ENCODE measurements at places on chromosomes 16 and 17.

DNA sequence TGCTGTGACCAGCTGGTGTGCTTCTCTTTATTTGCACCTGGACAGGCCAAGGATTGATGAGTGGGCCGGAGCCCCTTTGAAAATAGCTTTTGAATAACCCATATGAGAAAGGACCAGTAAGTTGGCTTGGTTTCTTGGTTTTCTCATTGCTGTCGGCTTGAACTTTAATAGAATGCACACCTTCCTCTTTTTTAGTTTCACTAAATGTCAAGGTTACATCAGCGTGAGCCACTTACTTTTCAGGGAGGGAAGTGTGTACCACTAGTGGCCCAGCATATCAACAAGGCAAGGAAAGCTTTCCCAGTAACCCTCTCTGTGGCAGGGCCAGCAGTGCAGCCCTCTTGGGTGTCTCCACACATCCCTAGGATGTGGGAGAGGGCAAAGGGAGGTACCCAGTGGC lies 433.3 kb downstream of the CA10 start:
- no peak overlapping the region for H3K4me3 ChIP-seq
- DNase-seq, result no peak
- H3K4me1 ChIP-seq, result no peaks in the 10 kb centered on the region
- peaks cover 4% of the 10 kb centered on the region for H3K27me3 ChIP-seq

DNA sequence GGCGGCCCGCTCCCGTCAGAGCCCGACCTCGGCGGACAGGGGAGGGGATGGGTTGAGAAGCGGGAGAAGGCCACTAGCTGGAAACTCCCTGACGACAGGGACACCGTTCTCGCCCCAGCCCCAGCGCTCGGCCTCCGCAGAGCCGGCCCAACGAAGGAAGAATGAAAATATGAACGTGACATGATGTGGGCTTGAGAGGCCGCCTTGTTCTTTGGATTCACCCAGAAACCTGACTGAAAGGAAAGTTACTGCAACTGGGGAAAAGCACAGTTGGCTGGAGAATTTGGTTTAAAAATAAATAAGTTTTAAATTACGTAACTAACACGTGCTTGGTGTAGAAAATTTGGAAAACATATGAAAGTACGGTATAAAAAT lies 21.1 kb downstream of the NPTX1 start:
- H3K27me3 ChIP-seq, result peaks cover 38% of the 10 kb centered on the region
- H3K4me1 ChIP-seq, result peaks cover 57% of the 10 kb centered on the region

GRCh38 chr16:49269201-49269600 lies 12.4 kb downstream of the CBLN1 start:
- H3K27me3 ChIP-seq, result peaks cover 66% of the 10 kb centered on the region
- peaks cover 11% of the 10 kb centered on the region for H3K4me1 ChIP-seq
- no peak overlapping the region for H3K27ac ChIP-seq
- no peak for DNase-seq

- peaks cover 4% of the 10 kb centered on the region for H3K36me3 ChIP-seq
- H3K4me1 ChIP-seq, result peaks cover 25% of the 10 kb centered on the region
- peaks cover 11% of the 10 kb centered on the region for H3K27me3 ChIP-seq
- H3K4me3 ChIP-seq, result no peak overlapping the region
Measured at GRCh38 chr16:84032458-84033178, 10.0 kb downstream of the SLC38A8 start.

DNA sequence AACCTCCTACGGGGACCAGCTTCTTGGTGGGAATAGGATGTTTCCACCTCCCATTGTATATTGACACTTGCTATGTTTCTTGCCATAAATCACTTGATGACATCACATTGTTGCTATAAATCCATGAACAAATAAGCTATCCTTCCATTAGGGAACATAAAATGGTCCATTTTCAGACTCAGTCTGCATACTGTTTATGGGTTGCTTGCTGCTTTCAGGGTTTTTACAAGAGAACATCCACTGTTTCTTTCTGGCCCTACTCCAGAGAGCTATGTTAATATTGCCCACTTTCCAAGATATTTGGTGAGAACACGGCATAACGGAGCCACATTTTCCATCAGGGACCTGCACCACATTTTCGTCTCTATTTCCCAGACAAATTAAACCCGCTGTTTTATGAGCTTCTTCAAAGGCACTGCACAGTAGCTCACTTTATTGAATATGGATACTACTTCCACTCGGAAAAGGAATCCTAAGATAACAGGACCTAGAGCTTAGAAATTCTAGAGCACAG lies 800.2 kb downstream of the KCNJ2 start:
- no peak overlapping the region for H3K27ac ChIP-seq
- DNase-seq, result no peak
- no peaks in the 10 kb centered on the region for H3K27me3 ChIP-seq
- no peak overlapping the region for H3K4me3 ChIP-seq

GRCh38 chr17:33163533-33164168 lies 129.4 kb downstream of the ASIC2 start:
- H3K27ac ChIP-seq, result no peak overlapping the region
- DNase-seq, result no peak
- H3K27me3 ChIP-seq, result peaks cover 3% of the 10 kb centered on the region
- no peak overlapping the region for H3K4me3 ChIP-seq
- H3K4me1 ChIP-seq, result peaks cover 16% of the 10 kb centered on the region
- no peaks in the 10 kb centered on the region for H3K36me3 ChIP-seq

GRCh38 chr17:21381076-21381706 lies 5.0 kb downstream of the KCNJ12 start:
- no peak overlapping the region for H3K4me3 ChIP-seq
- DNase-seq, result no peak
- H3K4me1 ChIP-seq, result peaks cover 12% of the 10 kb centered on the region
- H3K36me3 ChIP-seq, result no peaks in the 10 kb centered on the region
- peaks cover 57% of the 10 kb centered on the region for H3K27me3 ChIP-seq

- no peak for DNase-seq
- H3K36me3 ChIP-seq, result no peaks in the 10 kb centered on the region
- H3K4me1 ChIP-seq, result peaks cover 18% of the 10 kb centered on the region
- no peak overlapping the region for H3K4me3 ChIP-seq
Measured at GRCh38 chr17:55430541-55431288, 9.1 kb upstream of the MMD start.

DNA sequence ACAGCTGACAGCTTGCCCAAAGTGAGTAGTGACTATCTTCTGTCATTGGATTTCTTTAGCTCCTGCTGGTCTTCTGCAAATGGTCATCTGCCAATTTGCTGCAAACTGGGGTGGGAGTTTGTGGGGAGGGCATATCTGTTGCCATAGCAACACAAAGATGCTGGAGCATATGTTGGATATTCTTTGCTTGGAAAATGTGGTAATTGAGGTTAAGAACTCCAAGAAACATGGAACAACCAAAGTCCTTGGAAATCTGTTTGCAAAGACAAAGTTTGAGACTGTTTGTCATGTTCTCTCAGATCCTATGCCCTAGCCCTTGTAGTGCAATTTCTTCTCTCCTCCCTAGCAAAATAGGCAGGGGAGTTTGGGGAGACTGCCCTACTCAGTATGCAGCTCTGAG lies 155.3 kb downstream of the PRKCB start:
- H3K27me3 ChIP-seq, result peaks cover 17% of the 10 kb centered on the region
- no peak overlapping the region for H3K27ac ChIP-seq
- H3K36me3 ChIP-seq, result no peaks in the 10 kb centered on the region
- DNase-seq, result no peak
- no peaks in the 10 kb centered on the region for H3K4me1 ChIP-seq
- no peak overlapping the region for H3K4me3 ChIP-seq

GRCh38 chr17:27236717-27237315 lies 57.1 kb upstream of the WSB1 start:
- H3K36me3 ChIP-seq, result no peaks in the 10 kb centered on the region
- H3K4me3 ChIP-seq, result no peak overlapping the region
- peaks cover 5% of the 10 kb centered on the region for H3K4me1 ChIP-seq
- peak; percentile 77 for DNase-seq
- no peak overlapping the region for H3K27ac ChIP-seq

DNA sequence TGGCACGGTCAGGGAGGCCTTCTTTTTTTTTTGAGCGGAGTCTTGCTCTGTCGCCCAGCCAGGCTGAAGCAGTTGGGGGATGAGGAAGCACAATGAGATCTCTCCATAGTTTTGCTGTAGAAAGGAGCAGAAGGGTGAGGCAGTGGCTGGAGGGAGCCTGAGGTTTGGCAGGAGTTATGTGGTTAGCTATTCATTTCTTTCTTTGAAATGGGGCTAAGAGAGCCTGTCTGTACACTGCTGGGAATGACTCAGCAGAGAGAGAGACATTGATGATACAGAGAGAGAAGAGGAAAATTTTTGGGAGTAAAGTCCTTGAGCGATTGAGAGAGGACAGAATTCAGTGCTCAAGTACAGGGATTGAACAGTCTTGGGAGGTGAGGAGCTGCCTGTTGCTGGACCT lies 22.1 kb downstream of the NOS2 start:
- no peaks in the 10 kb centered on the region for H3K36me3 ChIP-seq
- no peak for DNase-seq
- H3K27me3 ChIP-seq, result peaks cover 17% of the 10 kb centered on the region
- H3K4me1 ChIP-seq, result no peaks in the 10 kb centered on the region
